ENCODE measurements at places on chromosomes 13 and 19. TPM values are rescaled to one million over a fixed set of nuclear protein-coding genes. Genes with fewer than 3 reads are reported as not detected.

Gene CBY2
- total RNA-seq = 0.62 TPM

Gene IFNL1
- not detected for total RNA-seq

Gene SHC2
- total RNA-seq = 5.3 TPM

Gene LILRB3
- total RNA-seq = not detected

Gene GJA3
- 0.03 TPM for total RNA-seq

Gene RAX2
- not detected for total RNA-seq

Gene ZNF112
- 3.4 TPM for total RNA-seq

Gene CEBPA
- total RNA-seq = 4.8 TPM

Gene WDR87
- total RNA-seq = not detected

Gene ACP7
- total RNA-seq = 0.14 TPM

Gene KMT2B
- total RNA-seq = 16.3 TPM

Gene KCNJ14
- total RNA-seq = 0.70 TPM

Measured in H7 (cell line).